Astrocyte of the spinal cord (primary cell): ENCODE measurements at places on chromosomes 3 and 15.

GRCh38 chr3:14786369-14786768 lies 32.4 kb upstream of the FGD5 start:
- DNase-seq: no peak

DNA sequence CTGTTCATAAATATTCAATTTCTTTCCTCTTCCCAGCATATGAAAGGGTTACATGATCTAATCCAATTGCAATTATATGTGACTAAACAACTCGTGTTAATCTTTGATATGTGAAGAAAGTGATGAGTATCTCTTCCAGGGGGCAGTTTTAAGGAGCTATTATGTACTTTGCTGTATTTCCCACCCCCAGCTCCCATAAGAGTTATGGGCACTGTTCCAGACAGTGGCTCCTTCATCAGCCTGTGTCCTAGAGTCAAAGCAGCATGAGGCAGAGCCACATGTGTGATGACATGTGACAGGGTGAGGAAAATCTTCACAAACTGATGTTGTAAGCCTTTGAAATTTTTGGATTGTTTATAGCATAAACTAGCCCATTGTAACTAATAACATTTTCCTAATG lies 315.4 kb downstream of the DIPK2A start:
- no peak for DNase-seq

- peak; percentile 9 for DNase-seq
Observed at GRCh38 chr3:158140396-158140795, 30.5 kb downstream of the RSRC1 start.

DNA sequence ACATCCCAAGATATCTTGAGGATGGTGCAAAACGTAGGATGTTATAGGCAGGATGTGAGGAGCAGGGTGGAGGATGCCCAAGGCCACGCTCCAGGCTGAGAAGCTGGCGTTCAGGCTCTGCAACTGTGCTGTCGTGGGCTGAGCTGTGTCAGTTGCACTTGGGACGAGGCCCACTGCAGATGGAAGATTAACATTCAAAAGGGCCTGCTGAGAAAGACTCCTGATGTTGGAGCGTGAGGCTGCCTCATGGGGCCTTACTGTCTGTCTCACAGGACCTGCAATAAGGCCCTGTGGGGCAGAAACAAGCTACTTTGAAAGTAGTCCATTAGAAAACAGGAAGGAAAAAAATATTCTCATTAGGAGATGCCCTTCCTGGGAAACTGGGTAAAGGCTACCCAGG lies 60.6 kb upstream of the SEC61A1 start:
- no peak for DNase-seq

DNA sequence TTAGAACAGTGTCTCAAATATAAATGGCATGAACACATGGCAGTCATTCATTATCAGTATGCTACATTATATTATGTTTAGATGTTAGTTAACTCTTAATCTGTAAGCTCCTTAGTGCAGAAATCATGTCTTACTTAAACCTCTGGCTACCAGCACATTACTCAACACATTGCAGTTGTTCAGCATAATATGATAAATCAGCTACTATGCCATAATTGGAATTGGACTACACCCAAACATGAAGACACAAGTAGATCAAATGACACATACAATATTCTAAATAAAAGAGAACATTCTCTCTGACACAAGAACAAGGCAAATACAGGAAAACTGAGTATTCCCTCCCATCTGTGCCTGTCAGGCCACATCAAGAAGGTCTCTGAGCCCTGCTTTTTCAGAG lies 116.1 kb downstream of the PCCB start:
- DNase-seq: no peak

DNA sequence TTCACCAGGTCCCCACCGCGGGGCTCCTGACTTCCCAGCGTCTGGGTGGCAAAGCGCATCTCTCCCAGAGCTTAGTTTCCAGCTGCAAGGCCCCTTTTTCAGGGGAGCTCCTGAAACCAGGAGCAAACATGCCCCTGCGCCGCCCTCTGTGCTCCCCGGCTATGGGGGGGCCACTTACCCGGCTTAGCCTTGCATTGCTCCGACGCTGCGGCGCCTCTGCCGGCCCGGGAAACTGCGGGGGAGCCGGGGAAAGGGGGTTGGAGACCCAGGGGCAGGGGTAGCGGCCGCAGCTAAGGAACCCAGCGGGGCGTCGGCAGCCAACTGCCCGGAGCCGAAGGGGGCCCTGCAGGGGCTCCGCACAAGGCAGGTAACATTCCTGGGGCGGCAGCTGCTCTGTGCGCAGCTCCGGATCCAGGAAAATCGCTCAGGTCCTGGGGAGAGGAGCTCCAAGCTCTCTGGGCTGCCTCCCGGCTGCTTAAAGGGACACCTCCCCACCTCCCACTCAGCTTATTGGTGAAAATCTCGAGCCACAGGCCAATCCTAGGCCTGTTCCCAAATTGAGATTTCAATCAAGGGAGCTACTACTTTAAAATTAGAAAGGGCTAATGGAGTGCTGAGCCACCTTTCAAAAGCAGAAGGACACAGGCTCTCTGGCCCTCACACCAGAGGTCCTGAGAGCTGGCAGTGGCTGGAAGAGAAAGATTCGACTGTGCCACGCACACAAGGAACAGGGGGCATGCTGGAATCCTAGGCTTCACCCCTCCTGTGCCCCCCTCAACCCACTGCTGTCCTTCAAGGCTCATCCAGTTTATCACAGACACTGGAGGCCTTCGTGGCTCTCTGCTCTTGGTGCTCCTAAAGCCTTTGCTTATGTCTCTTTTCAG lies 42.7 kb upstream of the PRICKLE2 start:
- DNase-seq: peak; percentile 73

GRCh38 chr3:9732080-9732739 lies 675 bp downstream of the BRPF1 start:
- no peak for DNase-seq

- DNase-seq: no peak
Observed at GRCh38 chr3:192641919-192642318, 85.4 kb downstream of the FGF12 start.

GRCh38 chr15:27336676-27337075 lies 365.7 kb downstream of the GABRG3 start:
- peak; percentile 42 for DNase-seq

DNA sequence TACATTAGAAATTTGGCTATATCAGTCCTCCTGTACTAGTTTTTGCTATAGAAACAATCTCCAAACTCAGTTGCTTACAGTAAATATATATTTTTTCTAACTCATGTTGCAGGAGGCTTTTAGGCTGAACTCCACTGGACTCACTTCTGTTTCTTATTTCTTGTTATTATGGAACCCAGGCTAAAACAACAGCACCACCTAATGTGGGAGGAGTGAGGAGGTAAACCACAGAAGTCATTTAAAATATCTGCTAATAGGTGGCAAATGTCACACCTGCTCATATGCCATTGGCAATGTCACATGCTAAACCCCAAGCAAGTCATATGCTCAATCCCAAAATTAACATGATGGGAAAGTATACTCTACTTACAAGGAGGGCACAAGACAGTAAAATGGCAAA lies 462.2 kb downstream of the PLOD2 start:
- no peak for DNase-seq

- DNase-seq: no peak
Observed at GRCh38 chr15:96440978-96441377, 110.5 kb downstream of the NR2F2 start.

- DNase-seq: no peak
Observed at GRCh38 chr3:9499455-9500107, 54.0 kb downstream of the LHFPL4 start.

GRCh38 chr3:156770699-156771414 lies 55.3 kb upstream of the LEKR1 start:
- no peak for DNase-seq

GRCh38 chr15:31338879-31339557 lies 12.4 kb downstream of the KLF13 start:
- DNase-seq: peak; percentile 82

DNA sequence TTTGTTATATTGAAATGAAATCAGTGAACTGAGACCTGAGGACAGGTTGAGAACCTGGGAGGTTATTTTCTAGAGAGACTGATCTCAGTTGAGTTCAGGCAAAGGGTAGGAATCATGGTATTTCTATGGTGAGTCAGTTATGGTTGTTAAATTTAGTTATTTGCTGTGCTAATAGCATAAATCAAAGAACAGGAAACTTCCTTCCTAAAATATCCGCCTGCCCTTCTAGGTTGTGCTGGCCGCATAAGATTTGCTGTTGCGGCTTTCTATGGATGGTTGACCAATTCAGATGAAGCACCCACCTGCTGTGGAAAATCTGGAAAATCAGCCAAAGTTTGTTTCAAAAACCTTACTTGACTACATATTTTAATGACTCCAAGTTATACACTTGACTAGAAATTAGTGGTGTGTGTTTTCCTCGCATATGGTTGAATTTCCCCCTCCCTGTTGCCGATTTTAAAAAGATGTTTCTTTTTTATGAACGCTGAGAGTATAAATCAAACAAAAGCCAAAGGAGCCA lies 52.6 kb downstream of the PLCL2 start:
- DNase-seq: no peak

GRCh38 chr15:73258271-73259108 lies 110.3 kb downstream of the HCN4 start:
- no peak for DNase-seq

- DNase-seq: no peak
Observed at GRCh38 chr15:28959326-28959725, 73.6 kb downstream of the APBA2 start.

- no peak for DNase-seq
Observed at GRCh38 chr15:93730724-93731123, 500.6 kb upstream of the MCTP2 start.
